Stimulated activated CD4-positive, alpha-beta T cell treated with anti-CD3 and anti-CD28 coated beads, Interleukin-15, amount 100 ng/mL, for 1 hour (primary cell): ENCODE measurements at places on chromosomes 13 and 19.
A peak's percentile ranks its signal among the peaks of the same experiment; 100 is the strongest.

GRCh38 chr13:25803641-25804040 is 248.2 kb downstream of the SHISA2 start:
- DNase-seq, result no peak

DNA sequence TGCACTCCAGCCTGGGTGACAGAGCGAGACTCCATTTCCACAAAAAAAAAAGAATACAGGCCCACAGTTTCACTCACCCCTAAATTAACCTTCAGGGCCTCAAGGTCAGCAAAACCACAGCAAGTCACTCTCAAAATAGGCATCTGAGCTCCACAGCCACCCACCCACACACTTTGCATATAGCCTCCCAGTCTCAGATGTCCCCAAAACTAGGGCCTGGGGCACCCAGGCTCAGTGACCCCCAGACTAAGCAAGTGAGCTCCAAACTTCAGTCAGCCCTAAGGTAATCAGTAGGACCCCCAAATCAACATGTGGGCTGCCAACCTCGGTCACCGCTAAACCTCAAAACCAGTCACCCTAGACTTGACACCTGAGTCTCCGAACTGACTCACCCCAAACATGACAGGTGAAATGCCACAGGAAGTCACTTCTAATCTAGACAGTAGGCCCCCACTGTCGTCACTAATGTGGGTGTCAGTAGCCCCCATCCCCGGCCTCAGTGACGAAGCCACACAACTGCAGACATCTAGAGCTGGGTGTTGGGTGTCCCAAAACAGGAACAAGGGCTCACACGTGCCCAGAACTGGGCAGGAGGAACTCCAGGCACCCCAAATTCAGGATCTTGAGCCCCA is 13.9 kb downstream of the RABAC1 start:
- peak; percentile 61 for DNase-seq

- DNase-seq, result no peak
Measured at GRCh38 chr13:30906411-30907051, 460 bp downstream of the MEDAG start.

DNA sequence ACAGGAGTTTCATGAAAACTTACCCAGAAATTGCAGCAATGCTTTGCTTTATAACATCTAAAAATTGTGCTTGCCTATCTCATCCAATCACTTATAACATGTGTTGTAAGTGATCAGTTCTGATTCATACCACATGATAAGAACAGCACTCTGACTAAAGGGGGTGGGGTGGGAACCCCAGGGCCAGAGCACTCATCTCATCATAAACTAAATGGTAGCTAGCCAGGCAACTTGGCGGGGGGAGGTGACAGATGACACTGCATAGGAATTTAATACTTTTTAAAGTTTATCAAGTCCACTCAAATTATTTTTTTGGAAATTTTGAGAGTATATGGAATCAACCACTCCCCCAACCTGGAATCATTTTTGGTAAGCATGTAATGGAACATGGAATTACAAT is 42.1 kb downstream of the FOXO1 start:
- DNase-seq, result peak; percentile 18

DNA sequence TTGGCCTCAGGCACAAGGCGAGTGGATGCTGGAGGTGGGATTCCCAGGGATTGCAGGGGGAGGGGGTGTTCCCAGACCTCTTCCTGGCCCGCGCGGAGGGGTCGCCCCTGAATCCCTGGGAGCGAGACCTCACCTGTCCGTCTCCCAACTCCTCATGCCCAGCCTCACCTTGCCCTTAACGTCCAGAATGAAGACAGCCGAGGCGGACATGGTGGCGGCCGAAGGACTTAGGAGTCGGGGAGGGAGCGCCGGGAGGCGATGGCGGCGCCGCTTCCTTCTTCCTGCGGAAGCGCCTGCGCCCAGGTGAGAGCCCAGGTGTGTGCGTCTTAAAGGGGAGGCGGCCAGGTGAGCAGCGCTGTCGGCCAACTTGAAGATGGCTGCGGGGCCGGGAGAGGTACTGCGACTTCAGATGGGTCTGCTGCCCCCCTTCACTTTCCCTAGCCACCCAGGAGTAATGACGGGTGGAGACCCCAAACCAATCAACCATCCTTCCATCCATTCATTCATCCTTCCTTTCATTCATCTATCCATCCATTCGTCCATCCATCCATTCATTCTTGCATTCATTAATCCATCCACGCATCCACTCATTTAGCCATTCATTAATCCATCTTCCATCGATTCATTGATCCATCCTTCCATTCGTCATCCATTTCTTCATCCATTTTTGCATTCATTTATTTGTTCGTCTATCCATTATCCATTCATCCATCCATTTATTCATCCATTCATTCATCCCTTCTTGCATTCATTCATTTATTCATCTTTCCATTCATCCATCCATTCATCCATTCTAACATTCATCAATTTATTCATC is at the start of gene AP1M2:
AP1M2 (minus strand) TSS at position 291 of the 817 bp plus-strand sequence; CDS start at position 210, 81 bp downstream.
- DNase-seq, result no peak

DNA sequence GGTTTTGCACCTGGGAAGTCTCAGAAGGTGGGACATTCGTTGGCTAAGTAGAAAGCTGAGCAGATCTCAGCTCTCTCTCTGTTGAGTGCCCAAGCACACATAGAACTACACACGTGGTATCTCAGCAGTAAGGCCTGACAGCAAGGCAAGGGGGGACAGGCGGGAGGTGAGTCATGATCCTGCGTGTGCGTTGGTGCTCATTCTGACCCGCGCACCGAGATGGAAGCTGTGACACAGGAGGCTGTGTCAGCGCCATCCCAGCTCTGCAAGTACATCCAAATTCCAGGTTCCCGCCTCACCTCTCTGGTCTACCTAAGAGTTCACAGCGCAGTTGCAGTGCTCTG is 135.7 kb downstream of the USP12 start:
- DNase-seq, result no peak

DNA sequence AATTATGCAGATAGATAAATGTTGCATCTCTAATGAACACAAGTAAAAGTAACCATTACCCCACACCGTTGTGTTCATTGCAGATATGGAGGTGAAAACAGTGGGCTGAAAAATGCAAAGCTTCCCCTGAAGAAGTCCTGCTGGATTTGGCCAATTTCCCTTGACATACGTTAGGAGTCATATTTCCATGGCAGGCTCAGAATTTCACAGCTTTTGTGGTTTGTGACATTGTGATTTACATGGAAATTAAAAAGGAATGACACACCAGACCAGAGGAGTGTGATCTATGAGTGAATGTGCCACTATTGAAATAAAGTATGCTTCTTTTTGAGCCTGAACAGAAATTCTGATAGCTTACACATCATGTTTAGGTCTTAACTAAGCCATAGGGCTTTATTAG is 221.1 kb upstream of the TMTC4 start:
- DNase-seq, result no peak

- DNase-seq, result peak; percentile 16
Measured at GRCh38 chr13:26254583-26255111, 718 bp downstream of the CDK8 start.

DNA sequence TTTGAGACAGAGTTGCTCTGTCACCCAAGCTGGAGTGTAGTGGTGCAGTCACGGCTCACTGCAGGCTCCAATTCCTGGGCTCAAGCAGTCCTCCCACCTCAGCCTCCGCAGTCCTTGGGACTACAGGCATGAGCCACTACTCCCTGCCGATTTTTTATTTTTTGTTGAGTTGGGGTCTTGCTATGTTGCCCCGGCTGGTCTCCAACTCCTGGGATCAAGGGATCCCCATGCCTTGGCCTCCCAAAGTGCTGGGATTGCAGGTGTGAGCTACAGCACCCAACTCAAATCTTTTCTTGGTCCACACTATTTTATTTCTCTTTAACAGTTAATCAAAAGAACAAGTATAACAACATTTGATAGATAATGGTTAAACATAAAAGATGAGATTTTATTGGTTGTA is 7.5 kb downstream of the CCNE1 start:
- DNase-seq, result no peak

- DNase-seq, result no peak
Measured at GRCh38 chr13:110542169-110542796, 19.2 kb downstream of the RAB20 start.

DNA sequence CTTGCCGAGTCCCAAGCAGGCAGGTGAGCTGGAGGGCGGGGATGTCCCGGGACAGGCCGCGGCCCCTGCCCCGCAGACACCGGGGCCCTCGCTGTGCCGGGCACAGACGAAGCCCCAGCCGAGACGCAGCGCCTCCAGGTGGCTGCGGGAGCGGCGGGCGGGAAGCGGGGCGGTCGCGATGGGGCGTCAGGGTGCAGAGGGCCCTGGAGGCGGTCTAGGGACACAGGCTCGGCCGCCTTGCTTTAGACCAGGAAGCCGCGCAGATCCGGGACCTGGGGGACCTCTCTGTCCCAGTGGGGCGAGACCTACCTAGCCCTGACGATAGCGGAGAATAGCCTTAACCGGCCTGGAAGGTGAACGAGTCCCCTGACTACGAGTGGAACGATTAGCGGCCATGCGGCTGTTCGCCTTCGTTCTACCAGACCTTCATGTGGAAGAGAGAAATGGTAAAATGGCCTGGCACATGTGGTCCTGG is 4.2 kb upstream of the ZNF564 start:
- no peak for DNase-seq

GRCh38 chr13:39321574-39321973 is 281.4 kb downstream of the LHFPL6 start:
- DNase-seq, result no peak

DNA sequence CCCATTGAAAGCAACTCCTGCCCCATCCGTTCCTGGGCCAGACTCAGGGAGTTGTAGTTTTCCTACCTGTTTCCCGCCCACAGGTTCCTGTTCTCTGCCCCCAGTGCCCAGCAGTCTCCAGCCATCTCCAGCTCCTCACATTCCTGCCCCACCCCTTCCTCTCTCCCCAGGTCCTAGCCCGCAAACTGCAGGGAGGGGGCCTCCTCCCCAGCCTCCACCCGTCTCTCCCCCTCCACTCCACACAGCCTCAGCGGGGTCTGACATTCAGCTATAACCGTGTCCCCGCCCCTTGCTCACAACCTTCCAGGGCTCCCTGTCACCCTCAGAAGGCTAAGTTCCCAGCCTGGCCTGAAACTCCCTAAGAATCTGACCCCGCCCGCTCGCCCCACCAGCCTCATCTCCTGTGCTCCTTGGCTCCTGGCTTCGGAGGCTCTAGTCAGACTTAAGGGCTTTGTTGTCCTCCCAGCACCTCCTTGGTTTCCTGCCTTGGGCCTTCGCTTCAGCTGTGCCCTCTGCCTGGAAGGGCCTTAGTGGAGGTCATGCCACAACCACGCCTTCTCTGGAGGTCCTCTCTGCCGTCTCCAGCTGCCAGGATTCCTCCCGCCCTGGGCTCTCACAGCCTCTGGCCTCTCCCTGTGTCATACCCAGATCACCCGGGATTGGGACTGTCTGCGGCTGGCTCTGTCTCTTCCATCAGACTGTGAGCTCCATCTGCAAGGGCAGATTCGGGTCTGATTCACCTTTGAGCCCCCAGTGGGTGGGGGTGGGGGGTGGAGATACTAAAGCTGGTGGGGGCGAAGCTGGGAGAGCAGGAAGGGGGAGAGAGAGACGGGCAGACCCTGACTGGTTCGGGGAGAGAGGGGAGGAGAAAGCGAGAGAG is 5.1 kb upstream of the SPACA6 start:
- DNase-seq, result no peak

DNA sequence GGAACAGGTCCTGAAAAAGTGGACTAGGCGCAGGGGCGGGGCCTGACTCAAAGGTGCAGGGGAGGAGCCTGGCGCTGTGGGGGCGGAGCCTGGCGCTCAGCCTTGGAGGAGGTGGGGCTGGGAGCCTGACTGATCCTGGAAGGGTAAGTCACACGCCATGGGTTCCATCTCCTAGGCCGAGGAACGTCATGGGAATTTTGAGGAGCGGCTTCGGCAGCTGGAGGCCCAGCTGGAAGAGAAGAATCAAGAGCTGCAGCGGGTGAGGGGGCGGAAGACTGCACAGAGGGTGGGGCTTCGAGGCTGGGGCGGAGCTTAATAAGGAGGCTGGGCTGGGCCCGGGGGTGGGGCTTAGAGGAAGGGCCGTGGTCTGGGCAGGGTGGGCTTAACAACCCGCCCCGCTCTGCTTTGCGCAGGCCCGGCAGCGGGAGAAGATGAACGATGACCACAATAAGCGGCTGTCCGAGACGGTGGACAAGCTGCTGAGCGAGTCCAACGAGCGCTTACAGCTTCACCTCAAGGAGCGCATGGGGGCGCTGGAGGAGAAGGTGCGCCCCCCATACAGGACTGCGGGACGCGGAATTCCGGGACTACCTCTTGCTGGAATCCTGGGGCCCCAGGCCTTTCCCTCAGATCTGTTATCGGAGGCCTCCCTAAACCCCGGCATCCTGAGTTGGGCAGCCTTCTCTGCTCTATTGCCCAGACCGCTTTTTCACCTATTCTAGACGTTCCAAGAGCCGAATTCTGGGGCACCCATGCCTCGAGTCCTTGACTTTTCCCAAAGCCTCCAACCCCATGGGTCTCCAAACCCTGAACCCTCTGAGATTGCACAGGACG is 14.5 kb downstream of the PPFIA3 start:
- no peak for DNase-seq

- DNase-seq, result no peak
Measured at GRCh38 chr19:50975766-50976165, 6.4 kb upstream of the KLK6 start.
